Amygdala (tissue), 56 donors: ENCODE measurements at places on chromosomes 2 and 18.

GRCh38 chr18:67200665-67201064 lies 315.9 kb downstream of the DSEL start:
- DNase-seq = no peak

GRCh38 chr2:69674316-69674670 lies 30.8 kb upstream of the AAK1 start:
- no peak for DNase-seq

DNA sequence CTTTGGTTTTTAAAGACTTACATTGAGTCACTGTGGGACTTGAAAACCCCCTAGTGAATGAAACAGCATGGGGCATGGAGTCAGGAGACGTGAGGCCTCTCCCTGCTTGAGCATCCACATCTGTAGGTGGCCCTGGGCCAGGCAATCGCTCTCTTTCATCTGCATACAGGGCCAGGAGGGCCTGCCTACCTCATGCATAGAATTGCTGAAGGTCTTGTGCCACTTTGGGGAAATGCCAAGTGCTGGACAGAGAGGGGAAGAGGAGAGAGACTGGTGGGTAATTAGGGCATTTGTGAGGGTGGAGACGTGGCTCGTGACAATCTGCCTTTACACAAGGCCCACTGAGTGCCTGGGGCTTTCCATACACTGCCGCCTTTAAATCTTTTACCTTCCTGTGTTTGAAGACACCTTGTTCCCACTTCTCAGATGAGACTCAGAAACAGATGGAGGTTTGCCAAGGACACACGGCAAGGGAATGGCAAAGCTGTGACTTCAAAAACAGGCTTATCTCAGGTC lies 322.2 kb upstream of the HS6ST1 start:
- no peak for DNase-seq

DNA sequence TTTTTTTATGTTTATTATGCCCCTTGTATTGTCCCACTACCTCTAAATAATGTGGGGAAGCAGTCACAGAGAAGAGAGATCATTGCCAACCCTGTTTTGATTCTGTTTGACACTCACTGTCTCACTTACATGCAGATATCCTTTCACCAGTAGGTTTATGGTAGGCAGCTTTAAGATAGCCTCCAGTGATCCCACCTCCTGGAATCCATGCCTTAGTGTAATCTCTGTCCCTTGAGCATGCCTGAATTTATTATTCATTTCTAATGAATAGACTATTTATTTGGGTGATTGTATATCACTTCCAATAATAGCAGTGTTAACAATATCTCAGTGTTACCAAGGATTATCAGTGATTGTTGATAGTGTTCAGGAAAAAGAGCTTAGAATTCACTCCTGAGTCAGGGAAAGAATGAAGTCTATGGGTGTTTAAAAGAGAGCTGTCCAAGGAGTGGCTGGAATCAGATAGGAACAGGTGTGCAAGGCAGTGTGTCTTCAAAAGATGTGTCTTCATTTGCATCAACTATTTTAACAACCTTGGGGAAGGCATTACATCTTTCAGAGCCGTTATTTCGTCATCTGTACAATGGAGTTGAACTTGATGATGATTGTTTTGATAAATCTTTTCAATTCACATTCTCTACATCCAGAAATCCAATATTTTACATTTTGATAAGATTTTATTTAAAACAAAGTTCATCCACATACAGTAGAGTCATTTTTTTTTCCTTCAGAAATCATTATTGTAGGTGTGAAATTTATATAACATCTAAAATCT lies 31.9 kb downstream of the PKP4 start:
- DNase-seq = no peak

DNA sequence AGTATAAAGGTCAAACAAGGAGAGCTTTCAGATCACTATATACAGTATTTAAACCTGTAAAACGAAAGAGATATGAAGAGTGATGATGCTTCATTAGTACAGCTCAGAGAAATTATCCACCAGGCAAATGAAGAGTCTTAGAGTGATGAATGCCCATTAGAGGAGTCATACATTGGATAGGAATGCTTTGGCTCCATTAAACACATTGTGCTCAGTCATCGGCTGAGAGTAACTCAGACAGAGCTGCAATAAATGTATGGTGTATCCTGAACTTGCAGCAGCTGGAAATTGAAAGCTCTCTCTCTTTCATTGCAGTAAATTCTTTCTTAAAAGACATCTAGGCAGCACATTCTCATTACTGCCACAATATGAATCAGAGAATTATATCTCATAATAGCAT lies 340.8 kb upstream of the SPHKAP start:
- DNase-seq = no peak

GRCh38 chr2:213766465-213766901 lies 482.2 kb downstream of the SPAG16 start:
- DNase-seq = no peak

DNA sequence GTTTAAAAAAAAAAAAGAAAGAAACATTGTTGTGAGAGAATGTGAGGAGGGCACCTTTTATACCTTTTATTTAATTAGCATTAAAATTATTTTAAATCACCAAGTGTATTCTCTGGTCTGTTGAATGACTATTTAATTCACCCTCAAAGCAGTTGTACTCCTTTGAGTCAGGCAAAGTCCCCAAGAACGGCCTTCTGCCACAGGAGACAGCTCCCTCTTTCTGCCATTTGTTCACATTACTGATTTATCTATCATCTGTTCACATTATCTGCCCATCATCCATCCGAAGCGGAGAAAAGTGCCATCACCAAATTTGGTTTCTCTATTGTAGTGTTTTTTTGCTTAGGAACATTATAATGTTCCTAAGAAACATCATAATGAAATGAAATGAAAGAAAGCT lies 240.7 kb upstream of the DPP10 start:
- DNase-seq = no peak

- no peak for DNase-seq
These were observed 458.6 kb upstream of the CDH2 start for GRCh38 chr18:28635530-28635929.

DNA sequence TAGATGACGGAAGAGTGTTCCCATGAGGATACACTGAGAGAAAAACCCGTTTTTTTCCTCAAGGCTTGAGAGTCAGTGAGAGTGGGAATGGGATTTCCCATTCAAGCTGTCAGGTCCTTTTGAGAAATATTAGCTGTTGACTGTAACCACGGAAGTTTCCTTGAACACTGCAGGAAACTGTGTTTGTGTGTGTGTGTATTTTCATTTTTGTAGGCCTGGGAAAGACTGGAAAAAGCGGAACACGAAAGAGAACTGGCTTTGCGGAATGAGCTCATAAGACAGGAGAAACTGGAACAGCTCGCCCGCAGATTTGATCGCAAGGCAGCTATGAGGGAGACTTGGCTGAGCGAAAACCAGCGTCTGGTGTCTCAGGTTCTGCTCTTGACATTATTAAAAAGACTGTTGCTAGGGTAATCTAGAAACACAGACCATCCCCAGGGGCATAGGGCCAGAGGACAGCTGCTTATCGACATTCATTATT lies 98.8 kb upstream of the EML6 start:
- DNase-seq = no peak

DNA sequence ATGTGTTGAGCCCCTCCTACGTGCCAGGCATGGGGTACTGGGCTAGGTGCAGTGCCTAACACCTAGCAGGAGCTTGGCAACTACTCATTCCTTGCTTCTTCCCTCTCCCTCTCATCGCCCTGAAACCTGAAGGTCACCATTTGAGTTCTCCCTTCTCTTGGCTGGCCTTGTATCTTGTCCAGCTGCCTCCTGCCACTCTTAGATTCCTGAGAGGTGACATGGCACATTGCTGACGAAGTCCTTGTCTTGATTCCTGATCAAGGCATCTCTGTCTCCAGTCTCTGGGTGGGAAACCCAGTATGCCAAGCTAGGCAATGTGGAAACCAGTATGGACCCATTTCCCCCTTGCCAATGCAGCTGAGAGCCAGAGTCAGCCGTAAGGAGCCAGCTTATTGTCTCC lies 9.0 kb upstream of the EFR3B start:
- no peak for DNase-seq

DNA sequence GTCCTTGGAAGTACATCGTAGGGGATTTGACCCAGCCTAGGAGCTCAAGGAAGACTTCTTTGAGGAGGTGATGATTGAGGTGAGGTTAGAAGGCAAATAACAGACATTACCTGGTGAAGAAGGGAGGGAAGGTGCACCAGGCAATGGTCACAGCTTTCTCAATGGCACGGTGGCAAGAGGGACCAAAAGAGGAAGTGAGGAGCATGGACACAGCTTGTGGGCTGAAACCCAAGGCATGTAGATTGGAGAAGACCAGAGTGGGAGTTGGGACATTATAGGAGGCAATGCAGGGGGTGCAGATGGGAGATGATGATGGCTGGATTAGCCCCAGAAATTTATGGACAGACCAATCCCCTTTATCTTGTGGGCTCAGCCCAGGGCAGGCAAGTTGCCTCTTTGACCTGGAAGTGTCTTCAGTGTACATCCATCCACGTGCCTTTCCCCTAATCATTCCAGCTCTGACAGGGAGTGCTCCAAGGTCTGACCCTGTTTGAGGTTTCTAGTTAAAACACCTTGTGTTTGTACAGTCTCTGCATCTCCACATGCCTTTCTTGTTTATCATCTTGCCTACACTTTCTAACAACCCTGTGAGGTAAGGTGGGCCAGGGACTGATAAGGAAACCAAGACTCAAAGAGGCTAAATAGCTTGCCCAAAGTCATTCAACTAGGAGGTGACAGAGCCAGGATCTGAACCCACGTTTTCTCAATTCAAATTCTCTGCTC lies 59.1 kb downstream of the NRP2 start:
- DNase-seq = no peak
